Omental fat pad (tissue), 4 donors: ENCODE measurements at places on chromosomes 11 and 22.

DNA sequence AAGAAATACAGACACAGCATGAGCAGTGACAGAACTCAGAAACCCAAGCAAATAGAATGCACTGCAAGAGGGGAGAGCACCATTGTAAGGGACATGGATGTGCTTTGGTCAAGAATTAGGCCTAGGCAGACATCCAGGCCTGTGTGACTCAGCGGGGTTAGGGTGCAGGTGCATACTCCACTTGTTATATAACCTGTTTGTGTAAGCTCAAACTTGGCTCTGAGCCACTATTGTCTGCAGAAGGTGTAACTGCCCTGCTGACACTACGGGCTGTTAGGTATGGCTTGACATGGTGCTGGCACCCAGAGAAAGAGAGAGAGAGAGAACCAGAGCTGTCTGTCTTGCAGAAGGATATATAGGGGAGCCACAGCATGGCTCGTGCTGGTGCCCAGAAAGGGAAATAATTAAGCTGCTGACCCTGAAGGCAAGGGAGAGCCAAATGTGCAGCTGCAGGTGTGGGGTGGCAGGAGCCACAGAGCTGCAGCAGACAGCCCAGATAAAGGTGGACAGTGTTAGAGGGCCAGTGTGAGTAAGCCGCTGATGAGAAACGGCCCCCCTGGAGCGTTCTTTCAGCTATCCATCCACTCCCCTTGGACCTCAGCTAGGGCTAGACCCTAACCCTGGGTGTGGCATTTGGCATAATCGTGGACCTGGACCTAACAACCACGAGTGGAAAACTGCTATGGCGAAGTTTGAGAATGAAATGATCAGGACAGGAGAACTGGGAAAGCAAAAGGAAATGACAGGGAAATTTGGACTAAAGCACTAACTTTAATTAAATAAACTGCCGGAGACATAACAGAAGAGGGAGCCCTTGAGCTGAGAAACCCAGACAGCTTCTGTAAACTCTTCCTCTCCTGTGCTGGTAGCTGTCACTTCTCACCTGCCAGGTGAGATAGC lies 253.0 kb upstream of the CCDC179 start:
- no peak for DNase-seq

DNA sequence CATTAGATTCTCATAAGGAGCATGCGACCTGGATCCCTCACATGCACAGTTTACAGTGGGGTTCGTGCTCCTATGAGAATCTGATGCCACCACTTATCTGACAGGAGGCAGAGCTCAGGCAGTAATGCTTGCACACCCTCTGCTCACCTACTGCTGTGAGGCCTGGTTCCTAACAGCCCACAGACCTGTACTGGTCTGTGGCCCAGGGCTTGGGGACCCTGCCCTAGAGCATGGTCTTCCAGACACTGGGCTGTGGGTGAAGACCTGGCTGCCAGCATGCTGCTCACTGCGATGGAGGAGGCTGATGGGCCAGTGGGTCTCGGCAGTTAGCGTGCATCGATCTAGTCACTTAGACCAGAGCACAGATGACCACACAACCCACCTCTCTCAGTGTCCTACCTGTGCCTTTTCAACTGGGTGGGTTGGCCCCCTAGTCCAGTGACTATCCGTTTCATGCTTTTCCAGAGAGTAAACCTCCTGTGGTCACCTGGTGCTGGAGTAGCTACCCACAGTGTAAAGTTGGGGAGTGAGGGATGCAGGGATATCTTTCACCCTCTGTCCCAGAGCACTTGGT lies 21.1 kb downstream of the MED15 start:
- no peak for DNase-seq

GRCh38 chr11:67464411-67465188 lies 4.5 kb downstream of the TMEM134 start:
- peak; percentile 63 for DNase-seq

GRCh38 chr11:75896843-75897419 lies 81.9 kb downstream of the UVRAG start:
- no peak for DNase-seq

- no peak for DNase-seq
Observed at GRCh38 chr11:27204529-27204928, 158.5 kb downstream of the CCDC34 start.

- no peak for DNase-seq
Observed at GRCh38 chr22:31540966-31541365, 44.6 kb downstream of the SFI1 start.

GRCh38 chr11:64060861-64061444 lies 25.2 kb downstream of the FLRT1 start:
- peak; percentile 30 for DNase-seq

GRCh38 chr11:12066799-12067508 lies 43.4 kb upstream of the MICAL2 start:
- no peak for DNase-seq

GRCh38 chr11:13868710-13869397 lies 93.7 kb upstream of the SPON1 start:
- DNase-seq = no peak

GRCh38 chr11:12086271-12087074 lies 23.9 kb upstream of the MICAL2 start:
- DNase-seq = no peak

DNA sequence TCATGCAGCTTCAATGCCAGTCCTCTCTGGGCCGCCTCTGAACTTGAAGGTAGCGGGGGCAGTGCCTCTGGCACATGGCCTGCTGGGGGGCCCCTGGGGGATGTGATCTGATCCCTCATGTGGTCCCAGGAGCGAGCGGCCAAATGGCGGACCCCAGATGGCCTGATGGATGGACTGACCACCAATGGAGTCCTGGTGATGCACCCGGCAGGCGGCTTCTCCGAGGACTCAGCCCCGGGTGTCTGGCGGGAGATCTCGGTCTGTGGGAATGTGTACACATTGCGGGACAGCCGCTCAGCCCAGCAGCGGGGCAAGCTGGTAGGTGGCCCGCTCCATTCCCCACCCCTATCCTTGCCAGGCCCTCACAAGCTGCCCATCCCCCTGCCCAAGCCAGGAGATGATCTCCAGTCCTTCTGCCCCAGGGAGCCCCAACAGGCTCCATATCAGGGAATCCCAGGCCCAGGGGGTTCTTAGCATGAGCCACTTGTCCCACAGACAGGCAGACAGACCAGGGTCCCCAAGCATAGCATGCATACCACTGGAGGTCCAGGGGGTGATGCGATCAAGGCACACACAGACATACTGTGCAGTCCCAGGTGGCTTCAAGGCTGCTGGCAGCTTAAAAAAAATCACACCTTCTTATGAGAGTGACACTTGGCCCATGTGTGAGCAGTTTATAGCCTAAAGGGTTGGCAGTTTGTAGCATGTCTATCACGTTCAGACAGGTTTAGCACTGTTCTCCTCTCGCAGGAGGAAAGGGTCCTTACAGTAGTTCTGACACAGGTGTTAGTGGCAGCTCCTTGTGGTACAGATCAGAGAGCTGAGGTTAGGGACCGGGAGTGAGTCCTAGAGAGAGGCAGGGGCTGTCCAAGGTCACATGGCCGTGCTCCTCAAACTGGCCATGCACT lies 6.4 kb upstream of the DPP3 start:
- DNase-seq = no peak

GRCh38 chr22:33116841-33117547 lies 58.8 kb upstream of the SYN3 start:
- DNase-seq = no peak

GRCh38 chr11:69364921-69365320 lies 71.0 kb downstream of the MYEOV start:
- no peak for DNase-seq

DNA sequence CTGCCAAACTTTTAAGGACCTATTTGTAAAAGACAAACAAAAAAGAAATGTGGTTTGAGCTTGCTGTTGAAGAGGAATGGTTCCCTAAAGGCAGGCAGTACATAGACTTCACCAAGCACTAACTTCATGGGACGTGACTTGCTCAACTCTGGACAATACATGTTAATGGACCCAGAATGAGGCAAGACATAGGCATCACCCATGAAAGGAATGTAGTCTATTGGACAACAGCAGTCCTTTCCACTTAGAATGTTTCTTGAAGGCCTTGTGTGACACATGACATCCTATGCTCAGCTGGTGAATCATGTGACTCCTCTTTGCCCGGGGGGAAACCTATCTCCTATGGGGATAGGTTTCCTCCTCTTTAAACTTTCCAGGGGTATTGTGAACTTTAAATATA lies 246.4 kb upstream of the BLID start:
- no peak for DNase-seq

- DNase-seq = no peak
Observed at GRCh38 chr11:33687733-33688479, 12.7 kb downstream of the C11orf91 start.

DNA sequence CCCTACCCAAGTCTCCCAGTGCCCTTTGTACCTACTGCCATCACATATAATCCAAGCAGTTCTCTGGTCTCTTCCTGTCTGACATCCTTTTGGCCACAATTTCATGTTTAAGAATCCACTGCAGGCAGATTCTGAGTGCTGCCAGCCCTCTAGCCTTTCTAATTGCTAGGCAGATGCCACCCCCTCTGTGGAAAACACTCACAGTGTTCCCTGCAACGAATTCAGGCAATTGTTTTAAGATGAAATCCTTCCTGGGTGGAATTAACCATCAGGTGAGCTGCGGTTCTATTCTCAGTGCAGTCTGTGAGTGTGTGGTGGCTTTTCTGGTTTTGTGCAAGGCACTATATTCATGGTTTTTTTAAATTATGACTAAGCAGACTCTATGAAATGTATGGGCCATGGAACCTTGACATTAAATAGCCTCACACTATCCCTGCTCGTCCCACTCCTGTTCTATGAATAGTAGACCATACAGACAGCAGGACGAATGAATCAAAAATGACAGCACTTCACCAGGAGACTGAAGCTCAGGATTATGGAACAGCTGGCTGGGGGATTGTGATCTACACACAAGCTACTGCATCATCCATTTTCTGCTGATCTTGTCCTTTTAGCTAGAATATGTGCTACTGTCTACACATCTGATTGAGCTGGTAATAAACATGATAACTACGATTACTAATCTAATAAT lies 29.8 kb upstream of the BMAL1 start:
- DNase-seq = no peak

DNA sequence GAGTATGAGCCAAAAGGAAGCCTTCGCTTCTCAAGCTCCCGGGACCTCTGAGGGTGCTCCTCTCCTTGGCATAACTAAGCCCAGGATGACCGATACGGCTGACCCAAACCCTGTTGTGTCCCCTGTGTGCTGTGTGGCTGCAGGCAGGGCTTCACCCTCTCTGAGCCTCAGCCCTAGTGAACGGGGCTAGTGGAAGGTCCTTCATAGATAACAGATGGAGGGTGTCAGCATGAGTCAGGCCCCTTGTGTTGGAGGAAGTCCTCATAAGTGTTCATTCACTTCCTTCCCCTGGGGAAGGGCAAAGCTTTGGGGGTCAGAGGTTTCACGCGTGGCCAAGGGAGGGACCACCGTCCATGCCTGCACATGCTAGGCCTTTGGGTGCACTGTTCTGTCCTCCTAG lies 21.5 kb downstream of the SHISAL1 start:
- no peak for DNase-seq

GRCh38 chr11:110490886-110491285 lies 61.1 kb downstream of the FDX1 start:
- DNase-seq = no peak

DNA sequence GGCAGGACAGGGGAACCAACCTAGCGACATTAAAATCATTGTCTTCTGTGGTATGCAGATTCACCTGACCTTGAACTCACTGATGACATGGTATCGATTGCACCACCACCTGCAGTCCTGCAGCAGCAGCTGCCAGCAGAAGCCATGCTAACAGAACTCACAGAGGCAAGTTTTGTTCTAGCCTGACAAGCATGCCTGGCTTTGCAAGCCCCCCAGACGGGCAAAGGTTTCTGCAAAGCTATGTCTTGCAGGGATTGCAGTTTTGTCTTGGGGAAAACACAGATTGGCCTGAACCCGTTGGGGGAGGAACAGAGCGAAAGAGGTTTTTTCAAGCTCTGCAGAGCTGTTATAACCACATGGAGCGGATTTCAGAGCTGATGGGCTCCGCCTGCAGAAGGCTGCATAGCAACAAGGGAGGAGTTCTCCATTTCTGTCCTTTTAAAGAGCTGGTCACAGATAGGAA lies 221.0 kb downstream of the HIPK3 start:
- no peak for DNase-seq

GRCh38 chr22:21902296-21903087 lies 35.0 kb upstream of the MAPK1 start:
- DNase-seq = no peak

- DNase-seq = no peak
Observed at GRCh38 chr22:30884211-30885000, 84.2 kb downstream of the MORC2 start.

DNA sequence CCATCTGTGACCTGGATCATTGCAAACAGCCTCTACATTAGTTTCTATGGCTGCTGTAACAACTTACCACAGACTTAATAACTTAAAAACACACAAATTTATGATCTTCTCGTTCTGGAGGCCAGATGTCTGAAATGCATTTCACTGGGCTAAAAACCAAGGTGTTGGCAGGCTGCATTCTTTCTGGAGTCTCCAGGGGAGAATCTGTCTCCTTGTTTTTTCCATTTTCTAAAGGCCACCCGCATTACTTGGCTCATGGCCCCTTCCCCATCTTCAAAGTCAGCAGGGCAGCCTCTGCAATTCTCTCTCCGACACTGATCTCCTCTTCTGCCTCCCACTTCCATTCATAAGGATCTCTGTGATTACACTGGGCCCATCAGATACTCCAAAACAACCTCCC lies 11.6 kb downstream of the SCGB1A1 start:
- DNase-seq = no peak

GRCh38 chr22:30089655-30089974 lies 9.4 kb downstream of the HORMAD2 start:
- DNase-seq = no peak

- no peak for DNase-seq
Observed at GRCh38 chr11:69314555-69314954, 20.6 kb downstream of the MYEOV start.

- DNase-seq = no peak
Observed at GRCh38 chr11:12411393-12411792, 34.0 kb downstream of the PARVA start.

- no peak for DNase-seq
Observed at GRCh38 chr11:115981104-115981481, 476.9 kb upstream of the CADM1 start.

DNA sequence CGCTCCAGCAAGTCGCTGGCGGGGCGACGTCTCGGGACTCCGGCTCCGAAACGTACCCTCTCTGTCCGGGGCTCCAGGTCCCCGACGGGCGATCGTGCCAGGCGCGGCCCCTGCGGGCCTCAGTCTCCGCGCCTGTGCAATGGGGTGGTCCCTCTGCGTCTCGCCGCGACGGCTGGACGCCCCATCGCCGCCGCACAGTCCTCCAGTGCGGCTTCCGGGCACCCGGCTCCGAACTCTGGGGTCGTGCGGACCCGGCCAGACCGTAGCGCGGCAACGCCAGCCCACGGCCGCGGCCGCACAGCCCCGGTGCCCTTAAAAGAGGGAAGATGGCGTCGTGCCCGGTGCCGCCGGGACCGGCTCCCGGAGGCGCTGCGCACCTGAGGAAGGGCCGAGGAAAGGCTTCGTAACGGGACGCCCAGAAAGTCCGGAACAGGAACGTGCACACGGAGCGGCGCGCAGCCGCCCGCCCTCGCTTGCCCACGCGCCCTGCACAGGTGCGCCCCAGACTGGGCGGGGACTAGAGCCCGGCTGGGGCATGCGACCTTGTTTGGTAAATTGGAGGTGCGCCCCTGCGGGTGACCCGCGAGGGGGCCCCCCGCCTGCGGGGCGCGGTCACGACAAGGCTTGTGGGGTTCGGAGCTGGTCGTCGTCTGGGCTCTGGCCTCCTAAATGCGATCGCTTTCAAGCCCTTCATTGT lies 525 bp downstream of the BIK start:
- no peak for DNase-seq

- DNase-seq = no peak
Observed at GRCh38 chr11:1673446-1674172, 23.4 kb upstream of the KRTAP5-6 start.

- DNase-seq = no peak
Observed at GRCh38 chr22:30313527-30314363, 13.0 kb downstream of the TBC1D10A start.

- DNase-seq = no peak
Observed at GRCh38 chr22:39148727-39149535, 3.5 kb downstream of the CBX7 start.
